ENCODE measurements at places on chromosomes 13 and 19. TPM values are rescaled to one million over a fixed set of nuclear protein-coding genes. Genes with fewer than 3 reads are reported as not detected.

Gene CEACAM5
- total RNA-seq: not detected

GRCh38 chr13:99132295-99132835 lies 68.3 kb upstream of the UBAC2 start:
- DNase-seq: no peak

DNA sequence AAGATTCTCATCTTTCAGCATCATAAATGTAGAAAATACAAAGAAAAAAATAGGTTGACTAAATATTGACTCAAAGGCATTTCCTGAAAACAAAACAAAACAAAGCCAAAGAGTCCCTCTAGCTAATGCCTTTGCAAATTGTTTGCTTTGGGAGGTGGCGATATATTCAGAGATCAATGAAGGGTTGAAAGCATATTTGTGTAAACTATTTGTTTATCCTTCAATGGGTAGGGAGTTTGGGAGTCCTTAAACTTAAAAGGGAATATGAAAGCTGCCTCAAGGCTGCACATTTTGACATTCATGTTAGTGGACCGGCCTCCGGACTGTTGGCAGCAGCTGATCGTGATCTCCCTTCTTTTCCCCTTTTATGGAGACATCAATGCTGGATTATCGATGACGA lies 257.5 kb downstream of the ITGBL1 start:
- DNase-seq: no peak

- no peak for DNase-seq
Measured at GRCh38 chr13:113413898-113414282, 39.4 kb downstream of the ADPRHL1 start.

DNA sequence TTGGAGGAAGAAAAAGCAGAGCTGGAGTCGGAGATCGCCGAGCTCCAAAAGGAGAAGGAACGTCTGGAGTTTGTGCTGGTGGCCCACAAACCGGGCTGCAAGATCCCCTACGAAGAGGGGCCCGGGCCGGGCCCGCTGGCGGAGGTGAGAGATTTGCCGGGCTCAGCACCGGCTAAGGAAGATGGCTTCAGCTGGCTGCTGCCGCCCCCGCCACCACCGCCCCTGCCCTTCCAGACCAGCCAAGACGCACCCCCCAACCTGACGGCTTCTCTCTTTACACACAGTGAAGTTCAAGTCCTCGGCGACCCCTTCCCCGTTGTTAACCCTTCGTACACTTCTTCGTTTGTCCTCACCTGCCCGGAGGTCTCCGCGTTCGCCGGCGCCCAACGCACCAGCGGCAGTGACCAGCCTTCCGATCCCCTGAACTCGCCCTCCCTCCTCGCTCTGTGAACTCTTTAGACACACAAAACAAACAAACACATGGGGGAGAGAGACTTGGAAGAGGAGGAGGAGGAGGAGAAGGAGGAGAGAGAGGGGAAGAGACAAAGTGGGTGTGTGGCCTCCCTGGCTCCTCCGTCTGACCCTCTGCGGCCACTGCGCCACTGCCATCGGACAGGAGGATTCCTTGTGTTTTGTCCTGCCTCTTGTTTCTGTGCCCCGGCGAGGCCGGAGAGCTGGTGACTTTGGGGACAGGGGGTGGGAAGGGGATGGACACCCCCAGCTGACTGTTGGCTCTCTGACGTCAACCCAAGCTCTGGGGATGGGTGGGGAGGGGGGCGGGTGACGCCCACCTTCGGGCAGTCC lies 5.0 kb downstream of the FOSB start:
- no peak for DNase-seq

DNA sequence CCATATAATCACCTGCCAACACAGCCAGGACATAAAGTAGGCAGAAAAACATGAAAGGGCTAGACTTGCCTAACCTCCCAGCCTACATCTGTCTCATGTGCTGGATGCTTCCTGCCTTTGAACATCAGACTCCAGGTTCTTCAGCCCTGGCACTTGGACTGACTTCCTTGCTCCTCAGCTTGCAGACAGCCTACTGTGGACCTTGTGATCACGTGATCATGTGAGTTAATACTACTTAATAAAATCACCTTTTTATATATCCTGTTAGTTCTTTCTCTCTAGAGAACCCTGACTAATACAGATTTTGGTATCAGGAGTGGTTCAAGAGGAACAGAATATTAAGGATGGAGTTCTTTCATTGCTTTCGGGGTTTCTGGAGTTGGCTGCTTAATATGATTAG lies 2867.6 kb downstream of the PCDH9 start:
- no peak for DNase-seq
